Stimulated activated CD8-positive, alpha-beta memory T cell treated with anti-CD3 and anti-CD28 coated beads, Interleukin-7, amount 100 ng/mL, for 4 hours (primary cell): ENCODE measurements at places on chromosomes 4 and X.
A peak's percentile ranks its signal among the peaks of the same experiment; 100 is the strongest.

DNA sequence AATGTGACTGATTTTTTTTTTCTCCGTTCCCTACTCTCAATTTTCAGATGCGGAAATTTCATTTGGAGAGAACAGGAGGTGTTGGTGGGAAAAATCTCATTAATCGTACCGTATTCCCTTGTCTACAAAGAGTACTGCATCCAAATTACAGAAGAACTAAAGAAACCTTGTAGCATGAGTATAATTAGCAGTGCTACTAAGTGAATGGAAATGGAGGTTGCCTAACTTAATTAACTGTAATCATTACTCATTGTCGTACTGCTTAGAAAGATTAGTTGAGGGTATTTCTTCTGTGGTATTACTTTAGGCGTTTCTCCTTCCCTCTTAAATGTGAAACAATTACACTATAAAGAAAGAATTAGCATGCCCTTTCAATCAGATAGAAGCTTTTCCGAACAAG, 81.7 kb downstream of the DMD start:
- no peak for DNase-seq

- no peak for DNase-seq
Observed at GRCh38 chr4:103692615-103693014, 27.2 kb downstream of the TACR3 start.

- no peak for DNase-seq
Observed at GRCh38 chr4:189202869-189203271, 737.8 kb upstream of the FRG1 start.

DNA sequence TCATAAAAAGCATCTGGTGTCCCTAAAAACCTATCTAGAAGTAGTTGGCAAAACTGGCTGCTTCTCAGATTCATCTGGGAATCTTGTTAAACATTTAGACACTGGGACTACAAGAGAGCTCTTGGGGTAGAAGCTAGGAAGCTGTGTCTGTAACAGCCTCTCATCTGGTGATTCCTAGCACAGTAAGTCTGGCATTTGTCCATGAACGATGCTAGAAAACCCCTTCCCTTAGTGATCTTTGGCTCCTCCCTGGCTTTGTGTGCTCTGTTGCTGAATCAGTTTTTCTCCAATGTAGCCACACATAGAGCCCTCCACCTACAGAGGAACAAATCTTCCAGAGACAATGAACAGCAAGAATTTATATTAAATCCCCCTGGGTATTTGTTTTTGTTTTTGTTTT, 951.7 kb upstream of the LCORL start:
- no peak for DNase-seq

DNA sequence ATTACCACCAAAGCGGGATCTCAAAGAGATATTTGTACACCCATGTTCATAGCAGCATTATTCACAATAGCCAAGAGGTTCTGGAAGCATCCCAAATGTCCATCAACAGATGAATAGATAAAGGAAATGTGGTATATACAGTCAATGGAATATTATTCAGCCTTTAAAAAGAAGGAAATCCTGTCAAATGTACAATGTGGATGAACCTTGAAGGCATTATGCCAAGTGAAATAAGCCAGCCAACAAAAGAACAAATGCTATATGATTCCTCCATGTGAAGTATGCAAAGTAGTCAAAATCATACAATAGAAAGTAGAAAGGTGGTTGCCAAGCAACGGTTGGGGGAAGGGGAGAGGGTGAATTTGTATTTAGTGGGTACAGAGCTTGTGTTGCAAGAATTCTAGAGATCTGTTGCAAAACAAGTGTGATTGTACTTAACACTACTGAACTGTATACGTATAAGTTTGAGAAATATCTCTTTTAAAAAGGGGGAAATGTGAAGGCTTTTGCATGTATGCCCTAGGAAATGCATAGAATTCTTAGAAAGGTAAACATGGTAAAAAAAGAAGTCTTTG, 5.0 kb upstream of the ZRSR2 start:
- DNase-seq: no peak

DNA sequence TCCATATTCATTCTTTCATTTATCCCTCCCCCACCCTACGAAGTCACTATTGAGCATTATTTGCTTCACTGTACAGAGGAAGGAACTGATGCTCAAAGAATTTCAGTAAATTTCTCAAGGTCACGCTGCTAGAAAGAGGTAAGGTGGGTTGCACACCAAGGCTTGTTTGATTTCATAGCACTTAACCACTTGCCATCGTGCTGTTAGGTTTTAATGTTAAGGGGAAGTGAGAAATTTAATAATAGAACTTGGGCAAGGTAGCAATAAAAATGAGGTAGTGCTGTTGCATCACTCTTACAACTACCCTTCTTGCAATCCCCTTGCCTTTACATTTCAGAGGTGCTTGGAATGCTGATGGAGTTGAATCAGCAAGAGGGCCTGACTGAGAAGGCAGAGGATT, 343.1 kb downstream of the MID1IP1 start:
- no peak for DNase-seq

GRCh38 chr4:69754926-69755580, 5.4 kb downstream of the SULT1B1 start:
- DNase-seq: no peak

DNA sequence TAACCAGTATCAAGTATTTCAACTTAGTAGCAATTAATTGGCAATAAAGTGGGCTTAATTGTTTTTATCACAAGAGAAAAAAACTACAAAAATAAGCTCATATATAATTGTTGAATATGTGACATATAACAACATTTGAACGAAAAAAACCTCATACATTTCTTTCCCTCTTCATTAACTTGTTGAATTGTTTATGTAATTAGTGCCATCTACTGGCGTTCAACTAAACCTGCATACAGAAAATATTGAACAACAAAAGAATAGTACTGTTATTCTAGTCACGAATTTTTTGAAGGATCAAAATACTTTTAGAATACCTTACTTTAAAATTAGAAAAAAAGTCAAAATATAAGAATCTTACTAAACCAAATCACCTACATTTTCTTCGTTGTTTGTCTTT, 586.5 kb upstream of the FTHL17 start:
- DNase-seq: no peak

- DNase-seq: no peak
Observed at GRCh38 chrX:57445832-57446231, 146.0 kb upstream of the ZXDB start.

GRCh38 chrX:54561622-54562021, 31.6 kb downstream of the GNL3L start:
- no peak for DNase-seq

GRCh38 chrX:10415306-10416001, 204.9 kb downstream of the MID1 start:
- no peak for DNase-seq

GRCh38 chrX:15815779-15816437, 25.6 kb downstream of the ZRSR2 start:
- DNase-seq: no peak

DNA sequence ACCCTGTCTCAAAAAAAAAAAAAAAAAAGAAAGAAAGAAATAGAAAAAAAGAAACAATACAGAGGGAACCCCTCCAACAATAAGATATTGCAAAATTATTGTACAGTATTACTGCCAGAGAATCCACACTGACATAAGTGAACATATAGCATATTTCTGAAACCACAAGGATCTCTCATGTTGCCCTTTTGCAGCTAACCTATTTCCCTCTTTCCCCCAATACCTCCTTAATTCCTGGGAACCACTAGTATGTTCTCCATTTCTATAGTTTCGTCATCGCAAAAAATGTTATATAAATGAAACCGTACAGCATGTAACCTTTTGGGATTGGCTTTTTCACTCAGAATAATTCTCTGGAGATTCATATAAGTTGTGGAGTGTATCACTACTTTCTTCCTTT, 20.0 kb upstream of the BMP2K start:
- DNase-seq: no peak

- DNase-seq: no peak
Observed at GRCh38 chrX:41664375-41664901, 24.3 kb upstream of the GPR34 start.

DNA sequence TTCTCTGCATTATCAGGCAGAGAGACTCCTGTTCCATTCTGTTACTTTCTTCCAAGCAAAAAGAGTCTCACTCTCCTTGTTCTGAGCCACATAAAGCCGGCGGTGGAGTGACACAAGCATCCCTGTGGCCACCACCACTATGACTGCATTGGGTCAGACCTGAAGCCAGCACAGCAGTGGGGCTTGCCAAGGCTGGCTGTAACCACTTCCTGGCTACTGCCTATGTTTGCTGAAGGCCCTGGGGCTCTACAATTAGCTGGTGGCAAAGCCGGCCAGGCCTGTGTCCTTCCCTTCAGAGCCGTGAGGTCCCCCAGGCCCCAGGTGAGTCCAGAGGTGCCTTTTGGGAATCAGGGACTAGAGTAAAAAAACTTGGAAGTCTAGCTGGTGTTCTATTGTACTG, 31.8 kb downstream of the PLAC8 start:
- DNase-seq: no peak

- no peak for DNase-seq
Observed at GRCh38 chr4:116217781-116218180, 867.6 kb downstream of the TRAM1L1 start.

- no peak for DNase-seq
Observed at GRCh38 chrX:49919617-49920016, 2.8 kb upstream of the CLCN5 start.

DNA sequence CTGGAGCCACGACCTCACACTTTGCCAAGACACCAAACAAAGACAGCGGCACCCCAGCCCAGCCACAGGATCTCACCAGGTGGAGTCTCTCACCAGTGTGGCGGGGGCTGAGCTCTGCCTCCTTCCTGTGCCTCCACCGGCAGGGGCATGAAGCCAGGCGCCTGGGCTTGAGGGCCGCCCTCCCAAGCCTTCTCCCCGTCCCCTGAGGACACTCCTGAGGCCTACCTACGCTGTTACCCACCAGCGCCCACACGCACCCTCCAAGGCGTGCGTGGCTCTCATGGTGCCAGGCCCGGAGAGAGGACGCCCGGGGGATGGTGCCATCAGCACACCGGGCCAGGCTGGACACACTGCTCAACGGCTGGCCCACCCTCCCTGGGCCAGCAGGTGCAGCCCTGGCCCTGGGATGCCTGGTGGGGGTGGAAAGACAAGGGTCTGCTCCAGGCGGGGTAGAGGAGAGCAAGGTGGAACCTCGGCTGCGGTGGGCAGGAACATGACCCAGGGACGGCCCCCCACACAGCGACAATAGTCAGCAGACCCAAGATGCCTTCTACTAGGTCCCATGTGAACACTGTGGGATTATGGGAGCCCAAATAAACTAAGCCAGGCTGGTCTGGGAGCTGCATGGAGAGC, 22.1 kb downstream of the NELFA start:
- no peak for DNase-seq

GRCh38 chr4:47598896-47599295, 113.8 kb downstream of the ATP10D start:
- DNase-seq: no peak

DNA sequence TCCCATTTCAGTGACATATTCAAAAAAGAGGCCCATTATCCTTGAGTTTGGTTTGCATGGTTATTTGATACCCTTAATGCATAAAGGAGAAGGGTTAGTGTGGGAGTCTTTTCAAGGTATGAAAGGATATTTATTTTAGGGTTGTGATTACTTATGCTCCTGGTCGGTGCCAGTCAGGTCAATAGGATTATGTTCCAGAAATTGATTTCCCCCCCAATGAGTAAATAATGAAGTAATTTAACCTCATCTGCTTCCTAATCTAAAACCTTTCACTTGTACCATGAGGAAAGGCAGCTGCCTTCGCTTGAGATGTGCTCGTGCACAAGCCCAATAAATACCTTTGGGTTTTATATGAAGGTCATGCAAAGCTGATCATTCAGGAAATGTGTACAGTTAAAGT, 55.0 kb upstream of the NR0B1 start:
- DNase-seq: no peak

DNA sequence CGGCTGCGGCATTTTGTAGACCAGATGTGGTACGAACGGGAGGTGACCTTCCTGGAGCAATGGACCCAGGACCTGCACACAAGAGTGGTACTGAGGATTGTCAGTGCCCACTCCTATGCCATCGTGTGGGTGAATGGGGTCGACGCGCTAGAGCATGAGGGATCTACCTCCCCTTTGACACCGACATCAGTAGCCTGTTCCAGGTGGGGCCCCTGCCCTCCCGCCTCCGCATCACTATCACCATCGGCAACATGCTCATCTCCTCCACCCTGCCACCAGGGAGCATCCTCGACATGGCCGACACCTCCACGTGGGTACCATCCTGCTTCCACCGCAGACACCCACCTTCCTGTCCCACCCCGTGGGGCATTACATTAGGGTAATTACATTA, 46.2 kb downstream of the SMARCA5 start:
- peak; percentile 13 for DNase-seq

DNA sequence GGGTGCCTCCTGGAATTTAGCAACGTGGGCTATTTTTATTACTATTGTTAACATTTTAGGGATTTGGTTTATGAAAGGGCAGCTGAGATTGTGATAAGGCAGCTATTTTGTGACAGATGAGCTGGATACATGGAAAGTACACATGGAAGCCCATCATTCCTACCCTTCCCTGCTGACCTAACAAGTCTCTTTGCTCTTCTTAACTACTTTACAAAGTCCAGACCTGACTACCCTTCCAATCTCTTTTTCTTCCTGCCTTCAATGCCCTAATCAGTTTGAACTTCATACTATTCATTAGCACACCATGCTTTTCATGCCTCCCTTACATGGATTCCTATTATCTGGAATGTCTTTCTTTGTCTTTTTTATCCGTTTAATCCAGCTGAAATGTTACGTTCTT, 9.4 kb upstream of the AFP start:
- no peak for DNase-seq

GRCh38 chr4:158729716-158730559, 6.7 kb upstream of the PPID start:
- no peak for DNase-seq

DNA sequence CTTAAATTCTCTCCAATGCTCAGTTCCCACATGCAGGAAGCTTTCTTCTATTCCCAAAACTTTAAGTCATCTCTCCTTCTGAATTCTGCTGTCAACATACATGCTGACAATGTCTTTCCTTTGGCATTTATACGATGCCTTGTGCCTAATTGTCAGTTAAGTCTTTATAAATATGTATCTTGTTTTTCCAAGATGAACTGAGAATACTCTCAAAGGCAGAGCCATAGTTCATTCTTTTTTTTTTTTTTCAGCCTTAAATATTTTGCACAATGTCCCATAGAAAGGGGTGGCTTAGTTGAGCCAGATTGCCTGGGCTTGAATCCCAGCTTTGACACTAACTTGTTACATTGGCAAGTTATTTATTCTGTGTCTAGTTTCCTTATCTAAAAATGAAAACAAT, 210.6 kb downstream of the QDPR start:
- no peak for DNase-seq

DNA sequence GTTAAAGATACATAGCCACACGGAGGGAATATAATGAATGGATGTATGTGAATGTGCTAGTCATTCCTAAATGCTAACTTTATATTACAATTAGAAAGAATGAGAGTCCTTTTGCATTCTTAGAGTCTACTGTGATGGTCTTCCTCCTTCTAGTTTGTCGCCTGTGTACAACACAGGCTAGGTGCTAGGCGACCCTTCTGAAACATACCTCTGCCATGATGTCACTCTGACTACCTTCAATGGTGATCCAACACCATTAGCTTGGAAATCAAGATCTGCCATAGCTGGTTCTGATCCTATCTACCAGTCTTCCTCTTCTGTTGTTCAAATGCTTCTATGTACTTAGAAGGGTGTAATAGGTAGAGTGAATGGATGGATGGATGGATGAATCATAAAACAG, 151.2 kb downstream of the MGST2 start:
- DNase-seq: no peak

GRCh38 chr4:117324851-117325491, 239.6 kb upstream of the TRAM1L1 start:
- no peak for DNase-seq
